ENCODE measurements at places on chromosomes 4 and X.

- no peak for DNase-seq
Observed at GRCh38 chr4:38846015-38846414, 10.6 kb downstream of the TLR6 start.

GRCh38 chrX:19563327-19563726, 48.0 kb upstream of the MAP3K15 start:
- no peak for DNase-seq

- no peak for DNase-seq
Observed at GRCh38 chr4:77861495-77861894, 1.1 kb upstream of the MRPL1 start.

DNA sequence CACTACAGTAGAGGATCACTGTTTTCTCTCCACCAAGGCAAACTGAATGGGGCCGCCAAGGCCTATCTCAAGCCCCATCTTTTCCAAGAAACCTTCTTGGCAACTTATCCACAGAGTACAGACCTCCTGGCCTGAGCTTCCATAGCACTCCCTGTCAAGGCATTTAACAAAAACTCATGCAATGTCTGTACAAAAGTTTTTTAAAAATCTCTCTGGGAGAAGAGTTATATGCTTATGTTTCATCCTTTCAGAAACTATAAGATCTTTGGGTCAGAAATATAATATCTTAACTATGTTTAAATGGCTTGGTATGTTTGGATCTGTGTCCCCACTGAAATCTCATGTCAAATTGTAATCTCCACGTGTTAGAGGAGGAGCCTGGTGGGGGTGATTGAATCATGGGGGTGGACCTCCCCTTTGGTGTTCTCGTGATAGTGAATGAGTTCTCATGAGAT, 13.6 kb downstream of the ADAMTS3 start:
- no peak for DNase-seq

DNA sequence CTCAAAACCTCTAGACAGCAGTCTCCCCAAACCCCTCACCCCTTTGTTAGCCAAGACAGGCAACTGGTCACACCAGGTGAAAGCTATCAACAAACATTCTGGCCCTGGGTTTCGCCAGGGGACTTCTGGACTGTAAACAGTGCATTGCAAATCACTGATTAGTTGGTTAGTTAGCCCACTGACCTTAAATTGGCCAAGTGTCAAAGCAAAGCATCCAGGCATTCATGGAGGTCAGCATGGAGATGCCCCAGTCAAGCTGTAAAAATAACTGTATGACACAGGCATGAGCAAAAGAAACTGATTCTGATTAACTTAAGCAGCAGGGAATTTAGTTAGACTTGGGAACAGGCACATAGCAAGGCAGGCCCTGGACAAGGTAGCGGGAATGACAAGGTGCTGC, 156.0 kb upstream of the TTC29 start:
- no peak for DNase-seq

DNA sequence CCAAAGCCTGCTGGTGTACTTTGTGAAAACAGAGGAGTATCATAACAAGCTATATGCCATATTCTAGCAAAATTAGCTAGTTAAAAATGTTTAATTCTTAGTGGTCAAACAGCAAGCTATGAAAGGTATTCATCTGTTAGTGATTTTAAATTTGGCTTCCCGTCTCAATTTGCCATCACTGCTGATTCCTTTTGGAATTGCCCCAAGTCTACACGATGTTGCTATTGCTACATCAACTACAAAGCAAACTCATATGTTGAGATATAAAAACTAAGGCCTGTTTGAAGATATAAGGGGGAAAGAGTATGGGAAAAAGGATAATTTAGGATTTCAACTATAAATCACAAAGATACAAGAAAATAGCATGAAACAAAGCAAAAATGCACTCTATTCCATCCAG, 146.1 kb downstream of the COL25A1 start:
- no peak for DNase-seq

GRCh38 chrX:150084496-150085229, 146.4 kb upstream of the EOLA2 start:
- peak; percentile 40 for DNase-seq

DNA sequence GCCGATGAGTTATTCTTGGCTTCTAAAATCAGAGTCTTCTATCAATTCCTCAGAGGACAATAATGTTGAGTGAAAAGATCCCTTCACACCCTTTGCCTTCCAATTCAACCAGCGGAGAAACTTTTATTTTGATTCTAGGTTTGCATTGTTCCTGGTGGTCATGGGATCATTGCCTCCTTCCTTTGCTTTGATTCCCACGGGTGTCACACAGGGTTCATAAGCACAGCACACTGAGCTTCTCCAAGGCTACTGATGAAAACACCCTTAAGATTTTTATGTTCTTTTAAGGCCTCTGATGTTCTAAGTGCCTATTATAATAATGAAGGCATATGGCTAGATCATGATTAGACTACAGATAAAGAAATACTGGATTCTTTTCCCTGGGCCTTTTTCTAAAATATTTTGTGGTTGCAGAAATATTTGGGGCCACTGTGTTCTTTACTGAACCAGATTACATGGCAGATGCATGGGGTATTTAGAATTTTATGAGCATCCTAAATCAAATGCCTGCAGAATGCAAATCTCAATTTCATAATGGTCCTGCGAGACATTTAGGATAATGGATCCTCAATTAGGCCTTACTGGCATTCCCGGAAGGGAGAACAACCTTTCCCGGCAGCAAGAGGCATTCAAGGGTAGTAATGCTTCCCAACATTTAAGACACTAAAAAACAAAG, 43.9 kb upstream of the FGFBP2 start:
- no peak for DNase-seq

DNA sequence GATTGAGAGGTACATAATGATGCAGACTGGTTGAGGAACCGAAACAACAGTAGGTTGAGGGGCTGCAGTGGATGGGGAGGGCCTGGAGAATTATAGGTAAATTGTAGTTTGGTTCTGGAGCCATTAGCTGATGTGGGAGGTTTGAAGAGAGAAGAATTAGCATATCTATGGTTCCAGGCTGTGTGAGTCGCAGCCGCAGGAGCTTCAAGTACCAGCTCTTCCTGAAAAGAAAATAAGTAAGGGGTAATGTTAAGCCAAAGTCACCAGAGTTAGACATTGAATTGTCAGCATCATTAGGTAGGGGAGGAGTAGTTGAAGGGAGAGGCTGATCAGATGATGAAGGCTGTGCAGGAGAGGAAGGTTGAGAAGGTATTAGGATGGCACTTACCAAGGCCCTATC, 29.5 kb downstream of the PF4 start:
- no peak for DNase-seq

GRCh38 chr4:1883583-1883982, 12.4 kb downstream of the NSD2 start:
- no peak for DNase-seq

DNA sequence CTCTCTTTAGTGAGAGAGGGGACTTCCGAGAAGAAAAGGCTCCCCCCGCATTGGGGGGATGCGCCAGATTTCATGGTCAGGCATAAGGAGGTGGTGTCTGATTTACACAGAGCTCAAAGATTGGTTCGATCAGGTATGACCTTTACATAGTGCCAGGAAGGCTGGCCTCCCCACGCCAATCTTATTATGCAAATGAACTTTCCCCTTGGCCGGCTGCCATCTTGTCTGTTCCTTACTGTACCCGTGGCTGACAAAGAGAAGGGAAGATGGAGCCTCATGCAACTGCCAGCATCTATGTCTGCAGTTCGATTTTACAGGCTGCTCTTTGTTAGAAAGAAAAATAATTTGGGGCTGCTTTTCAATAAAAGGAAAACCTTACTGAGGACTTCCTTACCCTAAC, 197.2 kb downstream of the GPM6A start:
- DNase-seq, result no peak

- peak; percentile 63 for DNase-seq
Observed at GRCh38 chr4:184384810-184385557, 89.4 kb downstream of the IRF2 start.

GRCh38 chrX:104697294-104697693, 131.3 kb downstream of the IL1RAPL2 start:
- no peak for DNase-seq

DNA sequence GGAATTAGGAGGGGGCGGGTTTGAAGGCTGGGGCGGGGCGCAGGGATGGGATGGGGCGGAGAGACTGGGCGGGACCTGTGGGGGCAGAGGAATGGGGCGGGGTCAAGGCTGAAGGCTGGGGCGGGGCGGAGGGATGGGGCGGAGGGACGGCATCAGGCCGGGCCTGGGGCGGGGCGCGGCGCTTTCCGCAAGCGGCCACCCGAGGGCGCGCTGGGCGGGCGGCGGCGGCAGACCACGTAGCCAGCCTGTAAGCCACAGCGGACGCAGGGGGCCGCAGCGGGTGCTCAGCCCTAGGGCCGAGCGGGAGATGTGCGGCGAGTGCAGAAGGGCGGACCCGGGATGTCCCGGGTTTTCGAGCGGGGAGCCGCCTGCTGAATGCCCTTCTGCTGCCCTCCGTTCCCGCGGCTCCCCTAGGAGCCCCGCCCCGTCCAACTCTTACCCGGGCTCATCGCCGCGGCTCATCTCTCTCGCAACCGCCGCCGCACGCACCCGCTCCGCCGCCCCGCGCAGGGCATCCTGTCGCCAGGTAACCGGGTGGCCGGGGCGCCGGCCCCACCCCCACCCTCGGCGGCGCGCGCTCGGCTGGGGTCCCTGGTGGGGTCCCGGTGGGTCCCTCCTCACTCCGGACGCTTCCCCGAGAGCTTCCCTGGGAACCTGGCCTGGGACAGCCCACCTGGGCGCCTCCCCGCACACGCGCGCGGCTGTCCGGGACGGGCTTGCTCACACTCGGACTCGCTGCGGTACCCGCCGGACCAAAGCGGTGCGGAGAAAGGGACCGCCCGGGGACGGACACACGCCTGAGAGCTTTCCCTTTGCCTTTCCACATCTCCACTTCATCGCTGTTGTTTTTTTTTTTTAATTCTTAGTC, at the start of gene CCDC110:
CCDC110 (minus strand) TSS at position 499 of the 868 bp plus-strand sequence; CDS start at position 449, 50 bp downstream.
- peak; percentile 93 for DNase-seq

GRCh38 chrX:38799995-38800580, 1.2 kb upstream of the MID1IP1 start:
- DNase-seq, result peak; percentile 21

DNA sequence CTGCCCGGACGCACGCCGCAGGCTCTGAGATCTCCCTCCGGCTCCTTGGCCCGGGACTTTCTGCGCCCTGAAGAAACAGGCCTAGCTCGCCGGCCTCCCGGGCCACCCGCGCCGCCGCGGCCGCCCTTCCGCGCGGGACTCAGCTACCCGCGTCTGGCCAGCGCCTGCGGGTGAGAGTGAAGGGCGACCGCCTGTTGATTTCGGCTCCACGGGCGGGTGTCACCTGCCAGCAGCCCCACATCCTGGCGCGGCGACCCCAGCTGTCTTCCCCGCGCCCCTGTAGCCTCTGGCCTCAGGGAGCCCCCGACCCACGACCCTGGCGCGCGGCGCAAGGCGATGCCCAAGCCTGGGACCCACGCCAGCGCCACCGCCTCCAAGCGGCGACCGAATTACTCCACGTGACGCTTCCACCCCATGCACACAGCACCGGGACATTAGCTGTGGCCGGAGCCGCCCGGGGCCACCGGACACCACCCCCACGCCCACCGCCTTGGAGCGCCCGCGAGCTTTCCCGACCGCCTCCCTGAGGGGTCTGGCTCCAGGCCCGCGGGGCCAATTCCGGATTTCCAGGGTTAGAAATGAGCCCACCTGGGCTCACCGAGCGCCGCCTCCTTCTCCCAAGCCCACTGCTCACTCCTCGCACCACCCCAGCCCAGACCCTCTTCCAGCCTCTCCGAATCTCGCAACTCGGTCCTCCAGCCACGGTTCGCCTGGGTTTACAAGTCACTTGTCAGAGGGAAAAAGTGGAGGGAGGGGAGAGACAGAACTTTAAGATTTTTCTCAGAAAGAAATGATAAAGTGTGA, 10.2 kb downstream of the ARX start:
- DNase-seq, result no peak

GRCh38 chr4:2260344-2261109, 1.4 kb downstream of the MXD4 start:
- DNase-seq, result no peak

DNA sequence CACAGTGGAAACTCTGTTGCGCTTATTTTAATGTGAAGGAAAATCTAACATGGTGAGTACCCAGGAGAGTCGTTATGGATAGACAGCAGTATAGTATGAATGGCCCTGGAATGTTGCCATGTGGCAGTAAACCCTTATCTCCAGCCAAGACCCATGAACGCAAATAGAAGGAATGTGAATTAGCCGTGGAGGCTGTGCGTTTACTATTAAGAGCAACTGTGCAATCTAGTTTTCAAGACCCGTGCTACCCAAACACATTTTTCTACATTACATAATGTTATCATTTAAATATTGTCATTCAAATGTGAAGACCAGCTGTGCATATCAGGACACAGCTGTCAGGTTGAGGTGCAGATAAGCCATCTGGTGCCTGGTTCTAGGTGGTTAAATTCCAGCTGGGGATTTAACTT, 13.3 kb upstream of the AGA start:
- DNase-seq, result peak; percentile 24

- DNase-seq, result no peak
Observed at GRCh38 chrX:68874076-68874475, 45.3 kb downstream of the EFNB1 start.

DNA sequence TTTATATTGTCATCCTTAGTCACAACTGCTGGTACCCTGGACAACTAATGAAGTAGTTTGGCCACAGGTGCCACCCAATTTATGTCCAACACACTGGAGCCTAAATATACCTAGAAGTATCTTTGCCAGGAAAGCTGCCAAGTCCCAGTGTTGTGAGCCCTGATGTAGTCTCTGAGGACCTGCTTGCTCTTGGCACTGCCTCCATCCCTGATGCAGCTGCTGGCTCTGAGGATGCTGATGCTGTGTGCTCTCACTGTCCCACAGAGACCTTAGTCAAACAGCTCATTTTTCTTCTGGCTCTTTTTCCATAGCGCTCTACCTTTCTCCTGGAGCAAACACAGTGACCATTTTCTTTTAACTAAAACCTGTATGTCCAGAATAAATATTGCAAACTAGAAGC, 1535.4 kb upstream of the ADGRL3 start:
- DNase-seq, result peak; percentile 6

GRCh38 chr4:110211007-110211769, 12.8 kb upstream of the ELOVL6 start:
- DNase-seq, result peak; percentile 34

GRCh38 chr4:55907469-55907868, 41.3 kb upstream of the CEP135 start:
- no peak for DNase-seq

DNA sequence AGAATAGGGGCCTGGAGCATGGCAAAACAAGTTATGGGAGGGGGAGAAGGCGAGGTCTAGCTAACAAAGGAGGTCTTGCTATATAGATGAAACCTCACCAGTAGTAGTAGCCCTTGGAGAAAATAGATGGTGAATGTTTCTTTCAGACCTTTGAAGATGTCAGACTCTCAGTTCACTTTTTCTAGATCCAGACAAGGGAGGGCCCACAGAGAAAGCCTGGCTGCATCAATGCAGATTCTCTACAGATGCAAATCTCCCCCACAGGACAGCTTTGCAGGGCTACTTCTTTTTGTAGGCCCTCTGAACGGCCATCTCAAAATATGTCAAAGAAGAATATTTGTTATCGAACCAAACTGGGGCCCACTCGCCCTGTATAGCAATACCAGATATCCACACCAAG, 159.7 kb downstream of the ANK2 start:
- no peak for DNase-seq

Data from hindlimb muscle (tissue), 1 donor.